ENCODE measurements at places on chromosomes 12 and 14. TPM values are rescaled to one million over a fixed set of nuclear protein-coding genes. Genes with fewer than 3 reads are reported as not detected.

GRCh38 chr12:48811437-48812090, 6.7 kb upstream of the CACNB3 start:
- DNase-seq, result no peak

DNA sequence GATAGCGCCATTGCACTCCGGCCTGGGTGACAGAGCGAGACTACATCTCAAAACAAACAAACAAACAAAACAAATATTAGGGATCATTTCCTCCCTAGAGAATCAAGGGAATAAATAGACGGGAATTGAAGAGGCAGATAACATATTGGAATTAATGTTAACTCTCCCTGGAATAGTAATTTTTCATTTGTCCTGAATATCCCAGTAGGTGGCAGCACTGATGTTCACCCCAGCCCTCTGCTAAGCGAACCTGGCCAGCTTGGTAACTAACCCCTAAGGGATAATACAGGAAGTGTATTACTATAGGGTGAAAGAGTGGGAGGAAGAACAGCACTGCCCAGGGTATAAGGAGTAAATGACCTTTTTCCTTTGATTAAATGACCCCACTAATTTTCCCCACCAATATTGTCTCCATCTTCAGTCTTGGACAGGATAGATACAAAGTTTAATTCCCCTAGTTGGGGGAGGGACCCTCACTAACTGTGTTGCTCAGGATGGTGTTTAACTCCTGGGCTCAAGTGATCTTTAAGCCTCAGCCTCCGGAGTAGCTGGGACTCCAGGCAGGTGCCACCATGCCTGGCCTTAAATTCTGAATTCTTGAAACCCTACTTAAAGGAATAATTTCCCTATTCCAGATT, 40.5 kb downstream of the SLC2A14 start:
- no peak for DNase-seq

- no peak for DNase-seq
These were observed 310.3 kb downstream of the DPF3 start for GRCh38 chr14:72583316-72584272.

DNA sequence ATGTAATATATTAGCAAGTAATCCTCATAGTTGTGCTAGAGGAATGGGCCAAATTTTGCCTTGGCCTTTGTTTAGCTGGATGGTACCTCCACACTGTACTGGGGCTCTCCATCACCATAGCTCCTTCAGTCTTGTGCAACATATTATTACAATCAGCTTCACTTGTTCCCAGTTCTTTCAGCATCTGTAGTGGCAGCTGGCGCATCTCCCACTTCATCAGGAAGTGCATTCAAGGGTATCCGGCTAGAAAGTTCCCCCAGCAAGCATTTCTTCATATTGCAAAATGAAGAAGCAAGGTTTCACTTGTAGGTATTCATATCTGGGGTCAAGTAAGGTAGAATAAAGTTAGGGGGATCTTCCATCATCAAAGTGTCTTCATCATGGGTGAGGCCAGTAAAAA, 123.7 kb downstream of the IGF1 start:
- DNase-seq, result no peak

SMIM41 gene
- polyA plus RNA-seq, result not detected

ESPL1 gene
- polyA plus RNA-seq, result 5.6 TPM

SYT1 gene
- 1.6 TPM for polyA plus RNA-seq

TAS2R20 gene
- 0.58 TPM for polyA plus RNA-seq
